T-cell (primary cell): ENCODE measurements at places on chromosomes 5 and 9.

DNA sequence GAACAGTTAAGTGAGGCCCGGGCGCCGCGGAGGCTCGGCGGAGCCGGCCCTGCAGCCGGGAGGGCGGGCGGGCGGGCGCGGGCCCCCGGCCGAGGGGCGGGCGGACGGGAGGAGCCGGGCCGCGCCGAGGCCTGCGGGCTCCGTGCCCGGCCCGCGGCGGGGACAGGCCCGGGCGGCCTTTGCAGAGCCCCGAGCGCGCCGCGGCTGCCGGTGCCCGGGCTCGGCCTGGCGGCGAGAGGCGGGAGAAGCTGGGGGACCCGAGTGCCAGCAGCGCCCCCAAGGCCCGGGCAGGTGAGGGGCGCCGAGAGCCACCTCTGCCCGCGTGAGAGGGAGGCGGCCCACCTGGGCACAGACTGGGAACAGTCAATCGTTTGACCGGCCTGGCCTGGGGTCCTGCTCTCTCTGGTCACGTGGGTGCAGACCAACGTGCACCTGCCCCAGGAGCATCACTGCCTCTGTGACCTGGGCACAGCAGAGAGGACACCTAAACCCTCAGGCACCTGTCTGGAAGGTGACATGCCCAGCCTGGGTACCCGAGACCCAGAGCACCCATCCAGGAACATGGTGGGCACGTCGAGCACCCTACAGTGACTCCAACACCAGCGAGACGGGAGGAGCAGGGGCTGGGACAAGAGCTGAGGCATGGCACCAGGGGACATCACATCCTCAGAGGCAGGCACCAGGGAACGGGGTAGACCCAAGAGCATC is 531 bp downstream of the MVB12B start:
- DNase-seq = peak; percentile 6

GRCh38 chr9:137592767-137593166 is 2.5 kb upstream of the ZMYND19 start:
- DNase-seq = no peak

- no peak for DNase-seq
Measured at GRCh38 chr5:137635521-137635921, 100.4 kb downstream of the KLHL3 start.

DNA sequence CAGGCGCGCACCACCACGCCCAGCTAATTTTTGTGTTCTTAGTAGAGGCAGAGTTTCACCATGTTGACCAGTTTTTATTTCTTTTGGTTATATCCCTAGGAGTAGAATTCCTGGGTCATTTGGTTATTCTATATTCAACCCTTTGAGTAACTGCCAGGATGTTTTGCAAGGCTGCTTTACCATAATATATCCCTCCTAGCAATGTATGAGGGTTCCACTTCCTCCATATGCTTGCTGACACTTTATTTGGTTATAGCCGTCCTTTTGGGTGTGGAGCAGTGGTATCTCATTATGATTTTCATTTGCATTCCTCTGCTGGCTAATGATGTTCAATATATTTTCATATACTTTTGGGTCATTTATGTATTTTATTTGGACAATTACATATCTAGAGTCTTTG is 81.2 kb downstream of the RAB24 start:
- DNase-seq = no peak

GRCh38 chr5:160188141-160189015 is 40.9 kb upstream of the FABP6 start:
- no peak for DNase-seq

GRCh38 chr9:99286536-99286935 is 64.5 kb downstream of the SEC61B start:
- no peak for DNase-seq

- DNase-seq = no peak
Measured at GRCh38 chr9:77987081-77987656, 44.4 kb downstream of the GNAQ start.

GRCh38 chr5:178350361-178351220 is 118.0 kb upstream of the PHYKPL start:
- DNase-seq = no peak

DNA sequence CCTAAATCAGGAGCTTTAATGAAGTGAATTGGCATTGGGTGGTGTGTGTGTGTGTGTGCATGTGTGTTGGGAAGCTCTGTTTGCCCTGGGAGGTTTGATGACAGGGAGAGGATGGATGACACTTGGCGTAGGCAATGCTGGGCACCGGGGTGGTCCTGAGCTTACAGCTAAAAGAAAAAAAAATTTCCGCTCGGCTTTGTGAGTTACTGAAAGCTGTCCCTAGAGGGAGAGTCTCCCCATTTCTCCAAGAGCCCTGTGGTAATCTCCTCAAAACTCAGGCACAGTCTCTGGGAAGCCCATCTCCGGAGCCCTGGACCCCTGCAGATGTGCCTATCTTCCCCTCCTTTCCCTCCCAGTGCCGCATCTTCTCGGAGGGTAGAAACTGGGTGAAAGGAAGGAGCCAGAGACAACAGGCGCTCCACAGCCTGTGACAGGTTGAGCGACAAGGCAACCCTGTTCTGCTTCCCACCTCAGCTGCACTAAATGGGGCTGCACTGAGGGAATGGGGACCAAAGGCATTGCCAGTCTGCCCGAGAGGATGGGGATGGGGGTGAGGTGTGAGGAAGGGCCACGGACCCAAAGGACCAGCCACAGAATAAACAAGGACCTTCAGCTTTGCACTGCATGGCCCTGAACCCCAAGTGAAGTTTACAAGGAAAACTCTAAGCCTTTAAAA is 35.8 kb upstream of the TIFAB start:
- DNase-seq = no peak
